Anterior cingulate cortex (tissue), 58 donors: ENCODE measurements at places on chromosomes 11 and 22.

DNA sequence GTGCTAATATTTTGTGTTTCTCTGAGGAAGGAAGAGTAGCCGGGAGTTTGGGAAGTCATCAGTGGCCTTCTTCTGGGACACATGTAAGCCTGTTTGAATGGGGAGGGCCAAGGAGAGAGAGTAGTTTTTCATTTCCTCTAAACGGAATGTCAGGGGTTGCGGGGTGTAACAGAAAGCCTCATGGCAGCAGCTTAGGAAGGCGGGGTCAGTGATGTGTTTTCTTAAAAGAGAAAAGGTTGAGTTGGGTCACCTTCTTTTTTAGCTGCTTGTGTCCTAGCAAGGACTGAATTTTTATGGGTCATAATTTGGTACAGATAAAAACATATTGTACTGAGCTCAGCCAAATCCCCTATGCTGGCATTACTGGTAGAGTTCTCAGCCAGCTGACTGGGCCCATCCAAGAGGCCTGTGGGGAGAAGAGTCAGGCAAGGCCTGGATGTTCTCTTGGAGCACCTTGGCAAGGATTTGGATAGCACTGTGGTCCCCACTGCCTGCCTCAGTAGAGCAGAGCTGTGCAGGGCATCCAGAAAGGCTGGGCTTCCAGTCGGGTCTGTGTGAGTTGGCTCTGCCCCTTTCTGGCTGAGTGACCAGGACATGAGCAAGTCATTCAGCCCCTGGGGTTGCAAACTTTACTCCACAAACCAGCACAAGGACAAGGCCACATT lies 29.4 kb upstream of the NAV2 start:
- DNase-seq = no peak

- no peak for DNase-seq
Measured at GRCh38 chr22:50696251-50696798, 23.7 kb downstream of the SHANK3 start.

DNA sequence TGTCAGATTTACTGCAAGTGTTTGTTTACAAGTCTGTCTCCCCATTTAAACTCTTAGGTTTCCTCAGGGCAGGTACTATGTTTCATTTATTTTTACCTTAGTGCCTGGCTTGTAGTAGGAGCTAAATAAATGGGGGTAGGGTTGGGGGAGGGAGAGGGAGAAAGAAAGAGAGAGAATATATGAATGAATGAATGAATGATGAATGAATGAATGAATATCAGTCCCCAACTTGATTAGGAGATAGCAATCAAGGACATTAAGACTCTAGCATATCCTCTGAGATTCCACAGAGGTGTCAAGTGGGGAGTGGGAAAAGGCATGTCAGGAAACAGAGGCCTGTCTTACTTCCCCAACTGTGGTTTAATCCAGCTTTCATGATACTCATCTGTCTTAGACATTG lies 83.2 kb downstream of the ME3 start:
- no peak for DNase-seq

DNA sequence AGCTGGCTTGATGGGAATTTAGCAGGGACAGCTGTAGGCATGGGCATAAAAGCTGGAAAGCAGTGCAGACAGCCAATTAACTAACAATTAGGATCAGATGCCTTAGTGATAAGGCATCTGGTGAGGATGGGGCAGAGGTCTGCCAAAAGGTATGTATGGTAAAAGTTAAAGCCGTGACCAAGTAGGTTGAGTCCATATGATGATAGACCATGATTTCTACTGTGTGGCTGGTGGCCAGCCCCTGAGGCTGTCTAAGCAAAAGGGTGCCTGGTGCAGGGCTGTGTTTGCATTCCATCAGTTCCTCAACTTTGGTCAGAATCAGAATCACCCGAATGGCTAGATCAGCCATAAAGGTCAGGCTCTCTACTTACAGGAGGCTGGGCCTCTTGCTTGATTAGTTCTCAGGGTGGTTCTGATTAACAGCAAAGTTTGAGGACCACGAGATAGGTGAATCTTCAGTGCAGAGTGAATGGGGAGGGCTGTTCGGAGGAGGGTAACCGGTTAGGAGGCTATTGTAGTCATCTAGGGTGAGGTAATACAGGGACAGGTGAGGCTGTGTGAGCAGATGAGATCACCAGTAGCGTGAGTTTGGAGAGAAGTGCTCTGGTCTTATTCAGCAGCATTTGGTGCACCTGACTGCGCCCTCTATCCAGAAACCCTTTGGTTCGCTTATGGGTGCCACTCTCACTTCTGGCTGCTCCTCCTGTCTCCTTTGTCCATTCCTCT lies 27.2 kb downstream of the PPFIBP2 start:
- DNase-seq = no peak

DNA sequence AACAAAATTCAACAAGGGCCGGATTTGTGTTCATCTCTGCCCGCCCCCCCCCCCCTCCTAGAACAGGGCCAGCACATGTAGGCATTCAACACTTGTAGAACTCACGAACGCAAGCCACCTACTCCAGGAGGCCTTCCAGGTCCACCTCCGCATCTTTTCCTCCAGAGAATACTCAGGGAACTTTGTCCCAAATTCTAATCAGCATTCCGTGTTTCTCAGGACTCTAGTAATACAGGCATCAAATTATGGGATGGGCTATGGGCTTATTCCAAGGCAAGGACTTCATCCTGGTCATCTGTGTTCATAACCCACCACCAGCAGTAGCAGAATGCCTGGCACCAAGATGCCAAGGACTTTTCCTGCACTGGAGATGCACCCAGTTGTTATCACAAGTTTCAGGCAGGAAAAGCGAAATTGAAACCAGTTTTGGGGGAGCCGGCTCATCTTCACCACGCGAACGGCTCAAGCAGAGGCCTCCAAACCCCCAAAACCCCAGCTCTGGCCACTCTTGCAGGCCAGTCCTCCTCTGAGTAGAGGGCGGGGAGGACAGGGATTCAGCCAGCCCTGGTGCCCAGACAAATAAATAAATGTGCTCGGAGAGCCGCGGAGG lies 462 bp downstream of the UBE2L6 start:
- no peak for DNase-seq

GRCh38 chr11:127875131-127875530 lies 712.2 kb downstream of the ETS1 start:
- no peak for DNase-seq

GRCh38 chr11:68447015-68447801 lies 13.3 kb upstream of the PPP6R3 start:
- peak; percentile 39 for DNase-seq

DNA sequence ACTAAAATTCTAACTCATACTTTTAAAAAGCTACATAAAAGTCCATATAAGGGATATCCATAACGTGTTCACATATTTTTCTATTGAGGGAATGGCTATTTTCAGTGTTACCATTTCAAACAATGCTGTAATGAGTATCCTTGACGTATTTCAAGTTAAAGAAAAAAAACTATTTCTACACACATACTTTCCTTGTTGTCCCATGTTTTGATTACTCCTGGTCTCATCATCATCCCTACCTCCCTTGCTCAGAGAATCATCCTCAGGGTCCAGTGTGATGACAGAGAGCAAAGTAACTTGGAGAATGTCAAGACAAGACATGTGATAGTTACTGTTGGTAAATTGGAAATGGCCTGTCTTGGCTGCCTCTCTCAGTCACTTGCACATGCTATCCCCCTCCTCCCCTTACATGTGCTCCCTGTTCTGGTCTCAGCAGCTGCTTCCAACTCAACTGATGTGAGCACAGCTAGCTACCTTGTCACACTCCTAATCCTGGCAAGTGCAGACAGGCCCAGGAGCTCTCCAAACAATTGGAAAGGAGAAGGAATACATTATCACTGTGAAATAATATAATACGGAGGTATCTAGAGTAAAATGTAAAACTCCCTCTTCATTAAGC lies 21.8 kb downstream of the NUMA1 start:
- DNase-seq = no peak
